Fibroblast of lung (primary cell): ENCODE measurements at places on chromosomes 1 and 21.

DNA sequence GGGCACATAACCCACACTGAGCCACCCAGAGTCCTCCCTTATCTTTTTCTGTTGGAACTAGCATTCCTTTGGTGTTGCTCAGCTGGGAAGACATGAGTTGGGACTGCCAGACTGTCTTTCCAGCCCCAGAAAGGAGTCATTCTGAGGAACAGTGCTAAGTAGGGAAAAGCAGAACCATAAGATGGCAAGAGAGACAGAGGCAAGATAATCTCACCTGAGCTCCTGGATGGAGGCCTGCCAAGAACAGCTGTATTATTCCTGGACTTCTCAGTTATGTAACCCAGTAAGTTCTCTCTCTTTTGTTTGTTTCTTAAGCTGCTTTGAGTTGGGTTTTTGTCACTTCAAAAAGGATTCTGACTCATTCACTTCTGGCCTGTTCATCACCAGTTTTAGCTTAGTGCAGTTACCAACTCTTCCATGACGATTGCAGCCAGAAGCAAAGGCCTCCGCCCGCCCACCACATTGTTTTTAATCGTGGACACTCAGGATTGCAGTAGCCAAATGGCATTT, 134.4 kb downstream of the OMA1 start:
- no peaks in the 10 kb centered on the region for H3K36me3 ChIP-seq
- no peak overlapping the region for H3K4me3 ChIP-seq
- H3K27me3 ChIP-seq, result no peaks in the 10 kb centered on the region
- no peaks in the 10 kb centered on the region for H3K4me1 ChIP-seq

- no peaks in the 10 kb centered on the region for H3K36me3 ChIP-seq
- no peak overlapping the region for H3K27ac ChIP-seq
- no peak for DNase-seq
- H3K27me3 ChIP-seq, result no peaks in the 10 kb centered on the region
- H3K4me3 ChIP-seq, result no peak overlapping the region
Measured at GRCh38 chr1:64975740-64976139, 9.4 kb upstream of the JAK1 start.

- no peaks in the 10 kb centered on the region for H3K36me3 ChIP-seq
- no peaks in the 10 kb centered on the region for H3K27me3 ChIP-seq
- no peak overlapping the region for H3K4me3 ChIP-seq
- no peaks in the 10 kb centered on the region for H3K4me1 ChIP-seq
- H3K27ac ChIP-seq, result no peak overlapping the region
- no peak for DNase-seq
Measured at GRCh38 chr1:47592296-47593012, 154.6 kb downstream of the FOXD2 start.

- peak; percentile 46 for DNase-seq
- H3K36me3 ChIP-seq, result no peaks in the 10 kb centered on the region
- H3K4me1 ChIP-seq, result no peaks in the 10 kb centered on the region
- H3K4me3 ChIP-seq, result no peak overlapping the region
Measured at GRCh38 chr1:156926175-156926574, 5.7 kb downstream of the LRRC71 start.

DNA sequence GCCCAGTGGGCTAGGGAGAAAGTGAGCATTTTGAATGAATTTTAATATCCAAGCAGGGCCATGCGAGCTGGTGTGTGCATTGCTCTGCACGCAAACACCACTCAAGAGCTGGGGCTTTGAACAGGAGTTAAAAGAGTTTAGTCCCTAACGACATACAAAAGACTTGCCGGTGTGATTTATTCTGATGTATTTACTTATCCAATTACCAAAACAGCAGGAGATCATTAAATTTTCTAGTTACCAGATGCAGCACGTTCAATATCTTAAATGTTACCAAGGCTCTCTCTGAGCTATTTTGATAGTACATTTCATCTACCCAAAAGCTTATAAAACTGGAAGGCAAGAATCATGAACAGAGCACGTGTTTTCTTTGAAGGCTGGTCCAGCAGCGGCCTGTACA, 30.0 kb upstream of the DMRTA2 start:
- H3K27me3 ChIP-seq, result no peaks in the 10 kb centered on the region
- no peak overlapping the region for H3K4me3 ChIP-seq
- no peaks in the 10 kb centered on the region for H3K4me1 ChIP-seq
- DNase-seq, result no peak
- H3K36me3 ChIP-seq, result no peaks in the 10 kb centered on the region
- no peak overlapping the region for H3K27ac ChIP-seq

DNA sequence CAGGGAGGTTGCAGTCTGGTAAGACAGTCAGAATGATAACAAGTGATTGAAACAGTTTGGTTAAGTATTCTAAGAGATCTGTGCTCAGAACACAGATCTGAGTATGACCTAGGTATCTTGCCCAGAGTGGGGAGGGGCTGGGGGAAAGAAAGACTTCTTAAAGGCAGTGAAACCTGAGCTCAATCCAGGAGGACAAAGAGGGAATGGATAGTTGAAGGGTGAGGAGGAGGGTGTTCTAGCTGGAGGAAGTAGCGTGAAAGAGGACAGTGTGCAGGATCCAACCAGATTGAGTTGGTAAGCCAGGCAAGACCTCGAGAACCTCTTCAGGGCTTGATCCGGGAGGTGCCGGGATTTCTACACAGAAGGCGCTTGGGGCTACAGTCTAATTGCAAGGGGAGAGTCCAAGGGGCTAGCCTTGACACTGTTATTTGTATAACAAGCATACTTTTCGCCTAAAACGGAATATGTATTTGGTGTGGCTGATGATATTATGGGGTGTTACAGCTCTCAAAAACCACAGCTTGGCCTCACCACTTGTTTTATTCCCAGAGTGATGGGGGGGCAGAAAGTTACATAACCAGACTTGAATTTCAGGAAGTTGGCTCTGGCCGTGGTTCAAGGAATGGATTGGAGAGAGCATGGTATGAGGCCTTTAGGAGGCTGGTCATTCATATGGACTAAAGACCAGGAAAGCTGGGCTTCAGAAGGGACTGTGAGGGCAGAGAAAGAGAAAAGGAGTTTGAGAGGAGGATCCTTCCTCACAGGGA, 19.1 kb downstream of the RCSD1 start:
- no peaks in the 10 kb centered on the region for H3K36me3 ChIP-seq
- peaks cover 3% of the 10 kb centered on the region for H3K27me3 ChIP-seq
- H3K4me1 ChIP-seq, result no peaks in the 10 kb centered on the region
- H3K27ac ChIP-seq, result no peak overlapping the region
- DNase-seq, result peak; percentile 8

- H3K27ac ChIP-seq, result no peak overlapping the region
- DNase-seq, result no peak
- H3K36me3 ChIP-seq, result no peaks in the 10 kb centered on the region
- no peak overlapping the region for H3K4me3 ChIP-seq
- no peaks in the 10 kb centered on the region for H3K27me3 ChIP-seq
- H3K4me1 ChIP-seq, result peaks cover 15% of the 10 kb centered on the region
Measured at GRCh38 chr1:218363141-218363540, 18.0 kb downstream of the TGFB2 start.

GRCh38 chr1:13616234-13616633, 32.6 kb downstream of the PDPN start:
- peak; percentile 60 for DNase-seq
- no peaks in the 10 kb centered on the region for H3K27me3 ChIP-seq
- H3K4me3 ChIP-seq, result no peak overlapping the region
- no peak overlapping the region for H3K27ac ChIP-seq

DNA sequence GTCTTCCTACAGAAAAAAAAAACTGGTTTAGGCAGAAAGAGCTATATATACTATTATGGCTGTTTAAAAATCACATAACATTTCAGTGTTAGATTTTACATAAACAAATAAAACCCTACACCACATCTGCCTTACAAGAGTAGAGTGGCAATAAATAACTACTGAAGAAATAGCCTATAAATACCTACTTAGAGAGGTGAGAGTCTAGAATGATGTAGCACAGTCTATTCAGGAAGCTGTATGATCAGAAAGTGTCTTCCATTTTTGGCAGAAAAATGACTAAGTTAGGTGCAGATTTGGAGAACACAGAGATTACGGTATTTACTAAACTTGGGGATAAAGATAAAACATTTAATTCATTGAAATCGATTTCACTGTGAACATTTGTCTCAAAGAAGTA, 75.5 kb downstream of the VAV3 start:
- H3K36me3 ChIP-seq, result no peaks in the 10 kb centered on the region
- DNase-seq, result no peak
- H3K27ac ChIP-seq, result no peak overlapping the region
- H3K27me3 ChIP-seq, result no peaks in the 10 kb centered on the region
- H3K4me1 ChIP-seq, result no peaks in the 10 kb centered on the region

DNA sequence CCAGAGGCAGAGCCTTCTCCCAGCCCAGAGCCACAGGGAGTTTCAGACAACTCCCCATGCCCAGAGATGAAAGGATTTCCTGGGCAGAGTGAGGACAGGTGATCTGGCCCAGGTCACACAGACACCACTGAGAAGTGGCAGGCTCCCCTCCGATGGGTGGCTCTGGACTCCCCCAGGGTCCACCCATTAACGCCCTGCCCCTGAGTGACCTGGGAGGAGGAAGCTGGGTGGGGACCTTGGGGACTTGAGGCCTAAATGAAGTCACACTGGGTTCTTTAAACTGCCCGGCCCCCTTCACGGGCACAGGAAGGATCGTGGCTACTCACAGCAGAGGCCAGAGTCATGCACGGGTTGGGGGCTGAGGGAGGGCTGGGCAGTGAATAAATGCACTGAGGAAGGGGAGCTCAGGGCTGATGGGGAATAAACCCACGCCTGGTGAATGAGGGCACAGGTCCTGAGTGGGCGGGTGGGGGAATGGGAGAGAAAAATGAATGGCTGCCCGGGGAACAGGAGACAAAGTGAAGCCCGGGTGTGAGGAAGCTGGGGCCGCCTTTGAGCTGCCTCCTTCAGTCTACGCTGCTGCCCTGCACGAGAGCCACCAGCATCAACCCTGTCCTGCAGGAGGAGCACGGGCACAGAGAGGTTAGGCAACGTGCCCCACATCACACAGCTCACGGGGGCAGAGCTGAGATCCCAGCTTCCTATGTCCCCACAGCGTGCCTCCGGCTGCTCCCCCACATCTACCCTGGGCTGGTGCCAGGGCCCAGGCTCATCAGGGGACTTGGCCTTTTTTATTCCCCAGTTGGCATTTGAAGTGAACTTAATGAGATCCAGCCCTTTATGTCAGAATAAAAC, 404.3 kb downstream of the MATN1 start:
- DNase-seq, result no peak
- no peak overlapping the region for H3K4me3 ChIP-seq
- no peaks in the 10 kb centered on the region for H3K4me1 ChIP-seq
- no peak overlapping the region for H3K27ac ChIP-seq

DNA sequence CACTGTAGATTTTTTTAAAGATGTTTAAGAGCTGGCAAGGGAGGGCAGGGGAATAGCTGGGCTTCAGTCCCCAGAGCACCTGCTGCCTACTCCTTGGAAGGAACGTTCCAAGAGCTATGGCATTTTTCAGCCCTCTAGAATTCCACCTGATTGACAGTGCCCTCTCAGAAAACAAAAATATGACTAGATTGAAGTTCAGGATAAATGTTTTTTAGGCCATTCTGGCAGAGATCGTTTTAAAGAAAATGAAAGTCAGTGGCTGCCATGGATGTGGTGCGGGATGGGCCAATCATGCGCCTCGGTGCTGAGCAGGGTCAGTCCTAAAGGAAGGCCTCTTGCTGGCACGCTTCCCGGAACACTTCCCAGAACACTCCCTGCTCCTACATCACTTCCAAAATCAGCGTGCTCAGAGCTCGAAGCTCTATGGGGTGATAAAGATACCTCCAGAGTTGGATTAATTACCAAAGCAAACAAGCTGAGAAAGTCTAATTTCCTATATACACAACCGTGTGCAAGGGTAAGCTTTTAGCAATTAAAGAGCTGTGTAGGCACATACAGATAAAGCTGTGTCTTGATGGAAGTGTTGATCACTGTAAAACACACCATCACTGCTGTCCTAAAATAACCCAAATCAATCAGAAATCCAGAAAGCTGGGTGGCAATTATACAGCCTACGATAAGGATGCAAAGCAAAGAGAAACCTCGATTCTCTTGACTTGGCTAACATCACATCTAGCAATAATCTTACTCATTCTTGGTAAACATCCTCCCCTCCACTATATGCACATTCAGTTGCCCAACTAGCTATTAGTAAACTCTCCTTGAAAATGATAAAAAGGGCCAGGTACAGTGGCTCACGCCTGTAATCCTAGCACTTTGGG, 34.6 kb downstream of the TGFBR3 start:
- peak overlapping the region; percentile 45 for H3K4me3 ChIP-seq
- peak; percentile 74 for DNase-seq
- H3K27me3 ChIP-seq, result no peaks in the 10 kb centered on the region
- H3K4me1 ChIP-seq, result peaks cover 14% of the 10 kb centered on the region
- H3K36me3 ChIP-seq, result no peaks in the 10 kb centered on the region

DNA sequence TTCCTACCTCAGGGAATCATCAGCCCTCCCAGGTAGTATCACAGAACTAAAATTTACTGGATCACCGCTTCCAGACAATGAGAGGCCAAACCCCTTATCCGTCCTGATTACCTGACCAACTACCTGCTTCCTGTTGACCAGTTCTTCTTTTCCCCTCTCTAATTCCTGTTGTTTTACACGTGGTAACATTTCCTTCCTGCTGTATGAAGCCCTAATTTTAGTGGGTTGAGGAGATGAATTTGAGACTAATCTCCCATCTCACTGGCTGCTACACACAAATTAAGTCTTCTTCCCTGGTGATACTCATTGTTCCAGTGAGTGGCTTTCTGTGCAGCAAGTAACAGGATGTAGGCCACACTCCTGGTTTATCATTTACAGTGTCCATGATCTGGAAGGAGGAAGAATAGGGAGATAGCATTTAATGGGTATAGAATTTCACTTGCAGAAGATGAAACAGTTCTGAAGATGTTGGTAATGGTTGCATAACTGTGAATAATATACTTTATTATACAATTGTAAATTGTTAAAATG, 2112.9 kb downstream of the NCAM2 start:
- DNase-seq, result no peak
- H3K27me3 ChIP-seq, result no peaks in the 10 kb centered on the region
- H3K4me3 ChIP-seq, result no peak overlapping the region
- H3K4me1 ChIP-seq, result no peaks in the 10 kb centered on the region
- no peak overlapping the region for H3K27ac ChIP-seq

DNA sequence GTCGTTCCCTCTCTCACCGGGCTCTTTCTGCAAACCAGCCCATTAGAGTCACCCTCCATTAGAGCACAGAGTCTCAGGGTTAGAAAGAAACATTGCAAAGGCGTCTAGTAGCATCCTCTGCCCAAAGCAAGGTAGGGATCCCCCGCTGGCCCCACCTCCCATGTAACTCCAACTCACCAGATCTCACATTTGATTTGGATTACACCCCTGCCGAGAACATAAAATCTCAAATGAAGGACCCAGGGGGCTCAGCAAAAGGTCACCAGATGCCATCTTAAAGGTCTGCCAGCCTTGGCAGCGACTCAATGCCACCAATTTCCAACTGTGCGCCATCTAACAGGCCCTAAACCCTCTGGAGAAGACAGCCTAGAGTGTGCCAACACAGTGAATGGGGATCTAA, 14.1 kb downstream of the C1orf87 start:
- no peaks in the 10 kb centered on the region for H3K27me3 ChIP-seq
- DNase-seq, result no peak
- no peaks in the 10 kb centered on the region for H3K36me3 ChIP-seq
- no peak overlapping the region for H3K4me3 ChIP-seq
- no peak overlapping the region for H3K27ac ChIP-seq
- H3K4me1 ChIP-seq, result no peaks in the 10 kb centered on the region

- peaks cover 2% of the 10 kb centered on the region for H3K4me1 ChIP-seq
- no peaks in the 10 kb centered on the region for H3K36me3 ChIP-seq
- no peaks in the 10 kb centered on the region for H3K27me3 ChIP-seq
- peak overlapping the region; percentile 36 for H3K4me3 ChIP-seq
Measured at GRCh38 chr1:243487649-243488227, 231.9 kb downstream of the SDCCAG8 start.
